ENCODE measurements at places on chromosomes 2 and 18. TPM values are rescaled to one million over a fixed set of nuclear protein-coding genes. Genes with fewer than 3 reads are reported as not detected.

Gene RNF144A
- 20.0 TPM for total RNA-seq

Gene GKN1
- total RNA-seq = not detected

Gene CRYGC
- total RNA-seq = not detected

DNA sequence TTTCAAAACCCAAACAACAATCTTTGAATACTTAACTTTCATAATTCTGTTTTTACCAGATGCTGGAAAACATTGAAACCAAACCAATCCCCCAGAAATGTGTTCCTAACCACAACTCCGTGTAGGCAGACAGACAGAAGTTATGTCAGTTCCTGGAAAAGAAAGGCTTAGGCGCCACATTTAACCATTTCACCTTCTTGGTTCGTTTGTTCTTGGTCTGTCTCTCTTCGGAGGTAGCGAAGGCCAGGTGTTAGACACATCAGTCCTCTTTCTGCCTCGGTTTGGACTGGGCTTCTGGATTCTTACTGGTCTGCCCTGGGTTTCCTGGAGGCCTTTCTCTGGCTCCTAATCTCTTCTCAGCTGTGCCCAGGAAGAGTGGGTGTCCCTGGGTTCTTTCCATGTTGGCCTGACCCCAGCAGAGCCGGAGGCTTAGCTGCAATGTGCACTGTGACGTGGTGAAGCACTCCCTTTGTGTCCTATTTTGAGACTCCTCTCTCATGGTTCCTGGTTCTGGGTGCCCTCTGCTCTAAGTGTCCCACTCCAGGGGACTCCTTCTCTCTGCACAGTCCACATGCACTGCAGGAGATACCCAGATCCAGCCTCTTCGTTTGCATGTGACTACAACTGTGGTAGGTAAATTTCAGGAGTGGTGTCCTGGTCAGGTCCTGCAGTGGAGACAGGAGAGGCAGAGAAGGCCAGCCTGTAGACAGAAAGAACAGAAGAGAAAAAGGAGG lies 23.1 kb upstream of the RAB31 start:
- DNase-seq = no peak
- H3K4me1 ChIP-seq = peaks cover 9% of the 10 kb centered on the region
- H3K27ac ChIP-seq = no peak overlapping the region
- no peaks in the 10 kb centered on the region for H3K36me3 ChIP-seq
- H3K4me3 ChIP-seq = no peak overlapping the region

DNA sequence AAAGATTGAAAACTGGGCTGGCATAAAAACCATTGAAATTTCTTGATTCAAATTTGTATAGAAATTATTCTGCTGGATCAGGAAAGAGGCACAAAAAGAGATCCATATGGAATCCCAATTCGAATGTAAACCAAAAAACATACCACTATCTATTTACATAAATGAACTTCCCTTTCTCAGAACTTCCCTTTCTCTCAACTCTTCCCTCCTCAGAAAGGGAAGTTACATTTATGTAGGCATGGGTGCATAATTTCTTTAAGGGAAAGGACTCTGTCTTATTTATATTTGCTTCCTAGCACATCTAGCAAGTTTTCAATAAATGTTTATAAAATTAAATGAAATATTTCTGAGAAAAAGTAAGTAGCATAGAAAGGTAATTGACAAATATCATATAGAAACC lies 398.1 kb upstream of the ATP5MC3 start:
- peaks cover 6% of the 10 kb centered on the region for H3K27me3 ChIP-seq
- H3K27ac ChIP-seq = no peak overlapping the region
- H3K4me1 ChIP-seq = peaks cover 17% of the 10 kb centered on the region
- H3K36me3 ChIP-seq = no peaks in the 10 kb centered on the region
